Stimulated activated CD8-positive, alpha-beta memory T cell treated with anti-CD3 and anti-CD28 coated beads, Interleukin-4, amount 100 ng/mL, for 1 hour (primary cell): ENCODE measurements at places on chromosomes 7 and 10.

- DNase-seq, result no peak
Observed at GRCh38 chr10:120480848-120481247, 23.8 kb downstream of the PLPP4 start.

GRCh38 chr10:102678842-102679289, 34.6 kb downstream of the TRIM8 start:
- DNase-seq, result no peak

DNA sequence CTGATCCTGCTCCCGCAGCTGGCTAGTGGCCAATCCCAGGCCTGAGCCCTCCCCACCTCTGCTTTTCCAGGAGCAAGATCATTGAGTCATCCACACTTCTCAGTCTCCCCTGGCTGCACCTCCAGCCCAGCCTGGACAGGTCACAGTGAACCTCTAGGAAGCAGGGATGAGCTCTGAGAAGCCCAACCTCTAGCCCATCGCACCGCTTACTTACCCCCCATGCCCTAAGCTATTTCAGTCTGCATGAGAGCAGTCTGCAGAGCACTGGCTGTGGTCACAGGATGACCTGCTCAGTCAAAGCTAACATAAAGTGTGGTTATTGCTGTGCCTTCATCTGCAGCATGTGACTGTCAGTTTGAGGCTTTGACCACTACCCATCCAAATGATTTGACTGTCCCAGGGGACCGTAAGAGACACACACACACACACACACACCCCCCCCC, 129.2 kb downstream of the SORBS1 start:
- DNase-seq, result no peak

- no peak for DNase-seq
Observed at GRCh38 chr10:81068460-81068859, 530.8 kb downstream of the SH2D4B start.

- no peak for DNase-seq
Observed at GRCh38 chr10:119419931-119420330, 122.6 kb downstream of the RGS10 start.

DNA sequence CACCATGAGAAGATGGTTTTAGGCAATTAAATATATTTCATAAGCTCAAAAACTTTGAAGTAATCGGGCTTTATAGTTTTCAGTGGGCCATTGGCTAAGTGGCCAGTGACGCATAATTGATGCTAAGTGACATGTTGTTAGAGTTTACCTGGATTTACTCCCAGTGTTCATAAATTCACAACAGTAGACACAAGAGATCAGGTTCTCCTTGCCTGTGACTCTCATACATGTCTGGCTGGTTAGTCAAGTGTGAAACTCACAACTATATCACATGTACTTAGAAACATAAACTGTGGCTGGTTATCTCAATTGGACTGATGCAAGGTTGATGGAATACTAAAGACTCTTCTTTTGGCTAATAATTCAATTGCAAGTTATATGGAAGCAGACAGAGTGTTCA, 26.2 kb downstream of the ASB15 start:
- no peak for DNase-seq

GRCh38 chr10:70331486-70332268, 47.9 kb upstream of the NPFFR1 start:
- no peak for DNase-seq

GRCh38 chr10:122157451-122157850, 113.6 kb upstream of the BTBD16 start:
- no peak for DNase-seq

- DNase-seq, result no peak
Observed at GRCh38 chr10:1659221-1659791, 78.0 kb downstream of the ADARB2 start.

DNA sequence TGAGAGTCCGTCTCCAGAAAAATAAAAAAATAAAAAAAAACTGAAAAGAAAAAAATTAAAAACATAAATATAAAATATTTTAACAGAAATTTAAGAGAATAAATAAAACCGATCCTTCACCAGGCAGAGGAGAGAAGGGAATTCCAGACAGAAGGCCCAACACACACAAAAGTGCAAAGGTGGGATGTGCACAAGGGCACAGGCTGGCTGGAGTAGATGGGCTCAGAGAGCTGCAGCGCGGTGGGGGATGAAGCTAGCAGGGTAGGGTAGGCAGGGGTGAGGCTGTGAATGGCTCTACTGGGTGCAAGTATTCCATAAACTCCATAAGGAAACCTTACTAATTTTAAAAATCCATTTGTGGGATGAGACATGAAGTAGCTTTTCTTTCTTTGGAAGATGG, 15.7 kb upstream of the ARPC1A start:
- no peak for DNase-seq

GRCh38 chr7:96887426-96887825, 117.9 kb upstream of the DLX6 start:
- no peak for DNase-seq

DNA sequence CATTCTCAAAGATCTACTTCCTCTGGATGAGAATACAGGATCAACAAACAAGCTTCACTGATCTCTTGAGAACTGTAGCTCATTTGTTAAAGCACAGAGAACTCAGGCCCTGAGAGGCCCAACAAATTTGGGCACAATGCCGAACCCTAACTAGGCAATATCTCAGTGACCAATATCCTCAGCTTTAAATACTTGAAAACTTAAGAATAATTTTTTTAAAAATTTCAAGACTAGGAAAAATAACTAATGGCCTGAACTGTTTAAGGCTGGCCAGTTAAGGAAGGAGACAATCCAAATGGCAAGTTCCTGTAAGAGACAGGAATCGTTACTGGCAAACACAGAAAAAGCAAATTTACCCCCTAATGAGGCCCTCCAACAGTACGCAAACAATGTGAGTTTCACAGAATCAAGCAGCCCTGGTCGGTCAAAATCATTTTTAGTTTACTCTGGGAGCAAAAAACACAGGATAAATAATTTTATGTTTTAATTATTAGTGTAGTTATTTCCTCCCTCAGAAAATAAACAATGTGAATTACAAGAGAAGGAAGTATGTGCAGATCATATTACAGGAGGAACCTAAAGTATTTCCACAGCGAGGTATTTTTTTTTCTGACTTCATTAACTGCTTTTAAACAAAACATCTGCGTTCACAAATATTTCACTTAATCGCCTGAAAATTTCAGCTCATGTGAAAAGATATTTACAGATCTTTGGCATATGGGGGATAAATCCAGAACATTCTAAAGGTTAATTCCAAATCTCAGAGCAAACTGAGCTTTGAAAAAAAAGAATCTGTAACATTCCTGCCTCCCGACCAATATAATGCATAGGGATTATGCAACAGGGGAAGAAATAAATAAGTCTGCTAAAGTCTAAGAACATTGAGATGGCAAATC, 39.5 kb downstream of the NT5C2 start:
- DNase-seq, result no peak
